Umbilical cord (tissue), 2 donors: ENCODE measurements at places on chromosomes 3 and 15. TPM values are rescaled to one million over a fixed set of nuclear protein-coding genes. Genes with fewer than 3 reads are reported as not detected.

IL17RC gene
- 39.2 TPM for total RNA-seq

VIPR1 gene
- 4.1 TPM for total RNA-seq

ZNF660 gene
- total RNA-seq, result 19.0 TPM

SH2D7 gene
- total RNA-seq, result 0.24 TPM
